CD4-positive, alpha-beta T cell treated with Interleukin-4 for 1 hour (primary cell): ENCODE measurements at places on chromosomes 5 and 9.

DNA sequence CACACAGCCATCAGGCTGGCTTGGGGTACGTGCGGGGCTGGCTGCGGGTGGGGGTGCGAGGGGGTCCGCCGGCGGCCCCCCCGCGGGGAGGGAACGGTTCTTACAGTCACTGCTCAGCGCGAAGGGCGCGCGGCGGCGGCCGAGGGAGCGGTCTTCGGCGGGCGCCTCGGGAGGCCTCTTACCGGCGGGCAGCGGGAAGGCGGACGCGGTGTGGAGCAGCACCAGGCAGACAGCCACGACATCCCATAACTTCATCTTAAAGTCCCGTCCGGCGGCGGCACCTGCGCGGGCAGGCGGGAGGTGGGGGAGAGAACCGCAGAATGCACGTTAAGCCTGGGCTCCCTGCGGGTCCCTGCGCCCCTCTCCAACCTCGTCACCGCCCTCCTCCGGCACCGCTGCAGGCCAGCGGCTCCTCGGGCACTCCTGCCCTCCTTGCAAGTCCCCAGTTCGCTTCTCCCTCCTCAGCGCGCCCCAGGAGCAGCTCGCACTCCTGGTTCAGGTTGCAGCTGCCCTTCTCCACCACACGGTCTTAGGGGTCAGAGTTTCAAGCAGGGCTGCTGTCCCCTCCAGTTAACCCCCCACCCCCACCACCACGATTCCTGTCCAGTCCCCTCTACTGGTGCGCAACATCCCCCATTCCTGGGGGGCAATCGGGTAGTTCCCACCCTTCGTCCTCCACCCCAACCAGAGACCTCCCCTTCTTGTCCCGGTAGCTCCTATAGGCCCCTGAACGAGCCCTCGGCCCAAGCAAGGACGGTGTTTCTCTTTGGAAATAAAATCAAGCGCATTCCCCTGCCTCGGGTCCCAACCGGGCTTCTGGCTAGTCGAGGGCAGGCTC lies 5.1 kb downstream of the GDNF start:
- no peak for DNase-seq

GRCh38 chr9:8679371-8679822 lies 879.8 kb upstream of the DMAC1 start:
- DNase-seq: no peak

GRCh38 chr5:160036243-160036642 lies 27.3 kb downstream of the TTC1 start:
- no peak for DNase-seq

- DNase-seq: no peak
These were observed 928 bp downstream of the HACD4 start for GRCh38 chr9:21030389-21031035.

- DNase-seq: no peak
These were observed 86.6 kb downstream of the MAMDC2 start for GRCh38 chr9:70130266-70130665.

DNA sequence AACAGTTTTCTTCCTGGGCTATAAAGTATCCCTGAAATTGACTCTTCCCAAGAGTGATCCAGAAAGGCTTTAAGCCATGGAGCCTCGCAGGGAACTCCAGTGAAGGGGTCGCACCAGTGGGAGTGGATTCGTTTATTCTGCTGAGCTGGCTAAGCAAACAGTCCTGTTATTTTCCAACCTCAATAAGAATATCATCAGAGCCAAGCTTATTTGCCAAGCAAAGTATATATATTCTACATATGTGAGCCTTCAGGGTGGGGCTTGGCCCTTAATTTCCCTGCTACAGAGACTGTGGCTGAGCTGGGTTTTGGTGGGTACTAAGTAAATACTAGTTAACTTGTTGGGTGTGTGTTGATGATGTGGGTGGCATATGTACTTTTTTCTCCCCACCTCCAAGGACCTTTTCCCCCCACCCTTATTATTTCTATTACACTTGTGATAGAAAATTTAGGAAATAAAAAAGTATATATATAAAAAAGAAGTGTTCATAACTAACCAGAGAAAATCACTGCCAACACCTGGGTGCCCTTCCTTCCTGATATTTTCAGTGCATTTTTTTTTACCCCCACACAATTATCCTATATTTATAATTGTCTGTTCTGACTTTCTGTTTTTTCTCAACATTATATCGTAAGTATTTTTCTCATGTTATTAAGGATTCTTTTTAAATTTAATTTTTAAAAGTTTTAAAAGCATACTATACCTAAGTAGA lies 5.3 kb downstream of the GSN start:
- DNase-seq: no peak

- DNase-seq: no peak
These were observed 83.2 kb upstream of the IRX4 start for GRCh38 chr5:1965925-1966324.

- no peak for DNase-seq
These were observed 188.6 kb downstream of the PDE4D start for GRCh38 chr5:59704936-59705335.

- no peak for DNase-seq
These were observed at the start of gene FAM163B for GRCh38 chr9:133609311-133610098. Gene FAM163B, minus strand, starts transcription at chr9:133609389. Its CDS starts 29,166 bp downstream, at chr9:133580223.

DNA sequence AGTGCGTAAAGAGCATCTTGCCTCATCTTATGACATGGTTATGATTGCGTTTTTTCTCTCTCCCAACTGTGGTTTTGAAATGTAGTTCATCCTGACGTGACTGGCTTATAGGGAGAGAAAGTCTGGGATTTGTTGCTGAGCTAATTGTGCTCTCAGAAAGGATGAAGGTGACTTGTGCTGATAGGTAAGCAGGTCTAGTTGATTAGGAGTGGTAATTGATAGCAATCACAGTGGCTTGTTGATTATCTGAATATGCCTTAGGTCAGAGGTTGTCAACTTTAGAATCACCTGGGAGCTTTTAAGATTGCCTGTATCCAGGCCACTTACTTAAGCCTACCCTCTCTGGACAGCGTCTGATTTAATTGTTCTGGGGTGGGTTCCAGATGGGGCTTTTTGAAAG lies 117.8 kb downstream of the TLE4 start:
- no peak for DNase-seq

DNA sequence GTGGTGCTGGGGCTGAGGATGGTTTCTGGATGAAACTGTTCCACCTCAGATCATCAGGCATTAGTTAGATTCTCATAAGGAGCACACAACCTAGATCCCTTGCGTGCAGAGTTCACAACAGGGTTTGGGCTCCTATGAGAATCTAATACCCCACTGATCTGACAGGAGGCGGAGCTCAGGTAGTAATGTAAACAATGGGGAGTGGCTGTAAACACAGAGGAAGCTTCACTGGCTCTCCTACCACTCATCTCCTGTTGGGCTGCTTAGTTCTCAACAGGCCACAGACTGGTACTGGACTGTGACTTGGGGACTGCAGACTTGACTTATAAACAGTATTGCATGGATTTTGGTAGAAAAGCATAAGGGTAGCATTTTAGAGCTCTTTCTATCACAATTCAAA lies 870.7 kb upstream of the CDH10 start:
- no peak for DNase-seq

GRCh38 chr9:105264380-105264779 lies 19.9 kb downstream of the SLC44A1 start:
- no peak for DNase-seq

- no peak for DNase-seq
These were observed 85.4 kb downstream of the SLC1A3 start for GRCh38 chr5:36691696-36692371.

DNA sequence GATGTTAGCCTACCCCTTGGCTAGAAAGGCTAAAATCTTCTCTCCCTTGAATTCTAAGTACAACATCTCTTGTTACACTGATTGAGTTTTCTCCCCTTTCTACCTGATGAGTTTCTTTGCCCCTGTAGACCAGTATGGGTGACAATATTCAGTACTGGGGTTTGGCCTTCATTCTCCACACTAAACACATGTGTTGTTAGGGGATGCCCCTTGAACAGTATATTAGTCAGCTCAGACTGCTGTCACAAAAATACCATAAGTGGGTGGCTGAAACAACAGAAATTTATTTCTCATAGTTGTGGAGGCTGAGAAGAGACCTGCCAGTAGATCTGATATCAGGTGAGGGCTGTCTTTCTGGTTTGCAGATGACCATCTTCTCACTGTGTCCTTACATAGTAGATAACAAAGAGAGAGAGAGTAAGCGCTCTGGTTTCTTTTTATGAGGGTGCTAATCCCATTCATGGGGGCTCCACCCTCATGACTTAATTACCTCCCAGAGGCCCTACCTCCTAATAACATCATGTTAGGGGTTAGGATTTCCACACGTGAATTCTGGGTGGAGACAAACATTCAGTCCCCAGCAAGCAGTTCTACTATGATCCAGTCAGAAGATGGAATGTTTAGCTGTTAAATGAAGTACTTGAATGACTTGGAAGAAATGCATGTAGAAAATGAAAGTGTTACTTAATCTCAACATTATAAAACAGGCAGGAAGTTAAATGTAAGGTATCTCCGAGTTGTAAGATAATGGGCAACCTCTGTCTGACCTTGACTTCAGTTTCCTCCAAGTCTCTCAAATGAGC lies 17.5 kb downstream of the VLDLR start:
- no peak for DNase-seq

DNA sequence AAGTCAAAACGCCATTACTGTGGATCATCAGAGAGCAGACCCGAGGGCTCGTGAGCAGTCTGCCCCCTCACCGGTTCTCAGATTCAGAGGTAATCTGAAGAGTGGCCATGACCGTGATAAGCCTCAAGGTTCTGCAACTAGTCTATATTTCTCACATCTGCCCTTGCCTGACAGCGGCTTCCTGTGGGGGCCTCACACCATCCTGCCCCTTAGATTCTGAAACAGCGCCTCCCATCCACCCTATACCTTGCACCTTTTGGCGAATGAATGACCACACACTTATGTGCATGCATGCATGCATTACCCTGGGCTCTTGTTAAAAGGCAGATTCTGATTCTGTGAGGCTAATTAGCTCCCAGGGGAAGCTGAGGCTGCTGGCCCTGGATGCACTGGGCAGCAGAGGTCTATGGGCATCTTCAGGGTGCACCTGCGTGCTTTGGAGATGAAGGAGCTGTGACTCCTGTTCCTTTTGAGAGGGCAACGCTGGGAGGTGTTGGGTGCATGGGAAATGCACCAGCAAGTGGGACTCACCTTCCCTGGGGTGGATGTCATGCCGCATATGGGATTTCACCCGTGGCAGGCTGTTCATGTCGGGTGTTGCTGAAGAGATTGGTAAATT lies 7.8 kb upstream of the GADD45G start:
- DNase-seq: no peak

- no peak for DNase-seq
These were observed 631 bp upstream of the RCL1 start for GRCh38 chr9:4792054-4792571.

- no peak for DNase-seq
These were observed 6.8 kb downstream of the PLGRKT start for GRCh38 chr9:5430912-5431311.

DNA sequence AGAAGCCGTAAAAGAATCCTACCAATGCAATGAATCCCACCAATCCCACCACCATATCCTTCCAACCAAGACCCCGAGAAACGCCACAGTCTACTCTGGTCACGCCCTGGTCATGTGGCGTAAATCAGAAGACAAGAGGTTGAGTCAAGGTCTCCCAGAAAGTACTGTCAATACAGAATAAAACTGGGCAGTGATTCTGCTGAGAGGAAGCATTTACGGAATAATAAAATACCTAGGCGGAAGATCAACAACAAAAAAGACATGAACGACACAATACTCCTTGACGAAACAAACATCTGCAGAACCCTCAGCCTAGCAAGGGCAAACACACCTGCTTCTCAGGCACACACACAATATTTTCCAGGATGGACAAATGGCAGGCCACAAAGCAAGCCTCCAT lies 62.8 kb downstream of the GOLM1 start:
- DNase-seq: no peak

- no peak for DNase-seq
These were observed 173.2 kb downstream of the GABRB2 start for GRCh38 chr5:161373345-161373707.

DNA sequence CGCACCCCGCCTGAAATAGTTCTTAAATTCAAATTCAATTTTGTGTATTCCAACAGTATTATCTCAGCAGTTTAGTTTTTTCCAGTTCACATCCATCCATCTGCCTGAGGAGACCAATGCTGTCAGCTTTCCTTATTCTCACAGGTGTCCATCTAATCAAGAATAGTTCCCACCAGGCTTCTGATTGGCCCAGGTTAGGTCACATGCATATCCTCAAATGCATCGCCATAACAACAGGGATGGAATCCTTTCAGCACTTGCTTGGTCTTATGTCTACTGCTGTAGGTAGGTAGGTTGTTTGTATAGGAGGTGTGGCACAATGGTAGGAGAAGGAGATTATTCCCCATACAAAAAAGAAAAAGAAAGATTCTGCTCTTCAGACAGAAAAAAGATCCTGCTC lies 91.2 kb downstream of the UBE2R2 start:
- no peak for DNase-seq

DNA sequence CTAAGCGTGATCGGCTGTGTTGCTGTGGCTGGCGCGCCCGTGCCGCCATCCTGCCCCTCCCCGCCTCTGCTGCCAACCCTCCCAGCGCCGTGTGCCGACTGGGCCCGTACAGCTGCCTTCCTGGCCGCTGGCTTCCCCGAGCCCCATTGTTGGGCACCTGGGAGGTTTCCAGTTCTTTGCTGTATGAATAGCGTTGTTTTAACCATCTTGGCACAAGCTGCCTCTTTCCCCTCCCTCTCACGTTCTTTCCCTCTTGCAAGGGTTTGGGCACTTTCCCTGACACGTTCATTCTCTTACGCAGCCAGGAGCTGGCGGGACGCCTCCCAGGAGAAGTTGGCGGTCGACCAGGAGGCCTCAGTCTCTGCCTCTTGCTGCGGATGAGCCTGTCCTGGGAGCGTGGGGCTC lies 43.1 kb upstream of the RXRA start:
- DNase-seq: no peak

- DNase-seq: no peak
These were observed 406.0 kb upstream of the PIK3R1 start for GRCh38 chr5:67809589-67809988.

GRCh38 chr5:152151113-152151512 lies 226.5 kb upstream of the GLRA1 start:
- no peak for DNase-seq

GRCh38 chr5:176902911-176903664 lies 3.9 kb upstream of the HK3 start:
- DNase-seq: no peak

DNA sequence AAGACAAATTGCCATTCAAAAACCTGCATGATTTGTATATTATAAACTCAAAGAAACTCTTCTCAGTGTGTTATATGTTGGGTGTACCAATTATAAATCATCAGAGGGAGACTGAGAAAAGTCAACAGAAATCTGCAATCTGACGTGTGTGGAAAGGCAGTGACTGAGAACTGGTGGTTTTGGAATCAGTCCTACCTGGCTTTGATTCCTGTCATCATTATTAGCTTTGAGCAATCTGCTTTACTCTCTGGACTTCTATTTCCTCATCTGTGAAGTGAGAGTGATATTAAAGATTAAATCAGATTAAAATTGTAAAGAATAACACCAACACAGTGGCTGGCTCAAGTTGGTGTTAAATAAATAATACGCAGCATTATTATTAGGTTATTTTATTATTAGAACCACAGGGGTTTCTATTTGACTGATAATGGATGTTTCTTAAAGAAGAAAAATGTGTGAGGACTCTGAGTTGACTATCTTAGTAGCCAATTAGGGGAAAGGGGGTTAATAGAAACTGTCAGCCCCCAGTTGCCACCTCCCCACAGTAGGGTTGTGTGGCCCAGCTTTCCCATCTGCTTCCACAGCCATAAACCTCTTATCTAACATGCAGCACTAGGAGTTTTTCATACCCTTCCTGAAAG lies 59.6 kb downstream of the SNCAIP start:
- DNase-seq: no peak
